ENCODE measurements at places on chromosomes 12 and 14.

DNA sequence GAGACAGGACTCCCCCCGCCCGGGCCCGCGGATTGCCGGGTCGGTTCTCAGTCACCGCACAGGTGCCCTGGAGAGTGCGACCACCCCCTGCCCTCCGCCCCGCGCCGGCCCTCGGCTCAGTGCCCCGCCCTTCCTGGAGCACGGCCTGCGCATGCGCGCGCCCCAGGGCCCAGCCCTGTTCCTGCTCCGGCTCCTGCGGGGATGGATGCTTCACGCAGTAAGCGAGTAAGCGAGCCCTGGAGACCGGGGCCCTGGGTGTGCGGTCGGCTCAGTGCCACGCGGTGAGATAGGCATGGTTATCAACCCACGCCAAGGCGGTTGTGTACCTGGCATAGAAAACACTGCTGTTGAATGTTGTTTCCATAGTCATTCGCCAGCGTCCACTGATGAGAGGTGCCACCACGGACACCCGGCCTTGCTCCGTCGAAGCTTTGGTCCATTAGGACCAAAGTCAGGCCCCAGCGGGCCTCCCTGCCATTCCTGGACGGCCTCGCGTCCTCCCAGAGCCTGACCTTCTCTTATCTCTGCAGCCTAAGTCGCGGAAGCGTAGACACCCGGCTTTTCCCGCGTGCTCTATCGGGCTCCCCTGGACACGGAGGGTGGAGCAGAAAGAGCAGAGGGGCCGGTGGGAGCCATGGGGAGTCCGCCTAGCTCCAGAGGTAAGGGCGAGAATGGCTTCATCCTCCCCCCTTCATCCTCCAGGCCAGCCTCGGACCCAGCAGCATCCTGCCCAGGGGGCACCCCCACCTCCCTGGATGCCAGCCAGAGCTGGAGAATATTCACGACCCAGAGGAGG is 90.6 kb downstream of the PAPOLA start:
- peak; percentile 18 for DNase-seq

DNA sequence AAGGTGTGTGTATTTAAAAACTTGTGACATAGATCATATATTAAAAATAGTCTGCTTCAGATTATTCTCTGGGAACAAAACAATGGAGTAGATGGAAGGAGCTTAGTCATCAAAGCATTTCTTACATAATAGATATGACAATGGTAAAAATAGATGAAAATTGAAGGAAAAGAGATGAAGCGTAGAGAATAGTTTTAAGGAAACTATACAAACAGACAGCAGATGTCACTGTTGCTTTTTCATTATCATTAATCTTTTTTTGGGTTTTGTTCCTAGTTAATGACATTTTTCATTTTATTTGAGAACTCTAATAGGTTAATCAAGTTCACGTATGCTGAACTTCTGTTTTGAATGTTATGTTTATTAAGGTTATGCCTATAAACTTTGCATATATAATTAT is 149.2 kb upstream of the FBXO33 start:
- no peak for DNase-seq

DNA sequence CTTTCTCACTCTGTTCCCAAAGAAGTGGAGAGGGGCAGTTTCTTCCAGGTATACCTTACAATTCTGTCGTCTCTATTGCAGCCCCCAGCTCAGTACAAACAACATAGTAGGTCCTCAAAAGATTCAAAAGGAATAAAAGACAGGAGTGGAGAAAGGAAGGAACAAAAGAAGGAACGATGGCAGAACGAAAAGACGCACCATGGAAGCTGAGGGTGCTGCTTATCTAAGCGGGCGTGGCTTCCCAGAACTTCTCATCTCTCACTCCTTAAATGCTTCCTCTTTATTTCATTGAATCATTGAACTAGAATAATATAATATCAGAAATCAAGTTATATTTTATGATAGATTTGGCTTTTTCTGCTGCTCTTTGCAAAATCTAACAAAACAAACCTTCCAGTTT is 13.7 kb upstream of the LTA4H start:
- no peak for DNase-seq

DNA sequence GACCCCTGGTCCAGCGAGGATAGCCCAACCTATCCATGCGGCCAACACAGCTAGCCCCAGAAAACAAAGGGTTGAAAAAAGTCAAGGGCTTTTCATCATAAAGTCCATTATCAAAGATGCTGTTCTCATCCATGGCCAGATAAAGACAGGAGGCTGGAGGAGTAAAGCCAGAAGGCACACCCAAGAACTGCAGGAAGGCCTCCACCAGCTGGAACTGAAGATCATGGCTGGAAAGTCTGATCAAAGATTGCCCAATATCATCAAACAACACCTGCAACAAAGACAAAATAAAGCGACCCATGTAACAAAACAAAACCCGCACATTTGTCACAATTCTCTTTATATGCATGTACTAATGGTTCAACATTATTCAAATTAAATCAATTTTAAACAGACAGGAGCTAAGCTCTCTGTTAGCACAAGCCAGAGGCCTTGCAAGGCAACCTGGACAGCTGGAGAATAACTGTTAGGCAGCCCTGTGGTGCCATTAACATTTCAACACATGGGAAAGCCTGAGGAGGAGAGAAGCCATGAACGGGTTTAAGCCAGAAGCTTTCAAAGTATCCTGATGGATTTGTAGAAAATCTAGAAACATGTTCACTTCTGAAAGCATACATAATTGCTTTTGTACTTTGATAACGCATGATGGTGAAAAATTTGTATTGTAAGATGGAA is 34.1 kb downstream of the PSMC1 start:
- no peak for DNase-seq

- DNase-seq, result no peak
Measured at GRCh38 chr14:88605594-88605993, 42.8 kb downstream of the ZC3H14 start.

- no peak for DNase-seq
Measured at GRCh38 chr14:74064883-74065282, 19.4 kb downstream of the ALDH6A1 start.

DNA sequence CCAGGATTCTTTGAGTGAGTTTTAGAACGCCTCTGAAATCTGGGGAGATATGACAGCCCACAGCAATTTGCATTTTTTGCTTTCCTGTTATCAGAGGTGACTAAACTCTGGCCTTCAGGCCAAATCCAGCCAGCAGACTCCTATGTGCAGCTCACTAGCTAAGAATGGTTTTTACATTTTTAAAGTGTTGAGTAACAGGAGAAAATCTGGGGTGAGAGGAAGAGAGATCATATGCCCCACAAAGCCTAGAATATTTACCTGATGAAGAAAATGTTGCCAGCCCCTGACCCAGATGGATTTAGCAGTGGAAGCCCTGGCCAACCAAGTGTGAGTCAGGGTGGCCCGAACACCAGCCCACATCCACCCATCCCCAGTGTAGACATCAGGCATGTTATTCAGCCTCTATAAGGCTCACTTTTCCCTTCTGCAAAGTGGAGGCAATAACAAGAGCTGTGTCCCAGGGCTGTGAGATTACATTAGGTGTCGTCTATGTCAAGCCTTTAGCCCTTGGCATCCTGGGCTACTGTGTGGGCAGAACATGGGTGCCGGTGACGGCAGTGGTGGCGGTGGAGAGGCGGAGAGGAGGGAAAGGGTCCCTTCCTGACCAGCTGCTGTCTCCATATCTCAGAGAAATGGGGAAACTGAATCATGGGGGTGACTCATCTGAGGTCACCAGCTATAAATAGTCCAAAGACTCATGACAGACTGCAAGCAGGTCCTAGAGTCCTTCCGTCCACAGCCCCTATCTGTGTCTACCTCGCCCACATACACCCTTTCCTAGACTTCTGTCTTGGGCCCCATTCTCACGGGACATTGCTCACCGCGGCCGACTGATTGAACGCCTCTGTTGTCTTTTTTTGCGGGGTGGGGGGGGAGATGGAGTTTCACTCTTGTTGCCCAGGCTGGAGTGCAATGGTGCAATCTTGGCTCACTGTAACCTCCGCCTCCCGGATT is 32.6 kb upstream of the CD9 start:
- peak; percentile 46 for DNase-seq

- no peak for DNase-seq
Measured at GRCh38 chr14:55930016-55930784, 188.0 kb upstream of the PELI2 start.

- no peak for DNase-seq
Measured at GRCh38 chr12:127909041-127909440, 357.9 kb upstream of the TMEM132C start.

GRCh38 chr12:94386422-94386821 is 73.2 kb downstream of the CEP83 start:
- DNase-seq, result no peak

GRCh38 chr14:95137804-95138167 is 19.5 kb downstream of the DICER1 start:
- DNase-seq, result no peak

GRCh38 chr14:93676416-93676958 is 111.8 kb downstream of the PRIMA1 start:
- DNase-seq, result no peak

- no peak for DNase-seq
Measured at GRCh38 chr12:28172434-28173030, 17.7 kb upstream of the CCDC91 start.

GRCh38 chr12:88579601-88580050 is 645 bp downstream of the KITLG start:
- no peak for DNase-seq

All from naive B cell (primary cell).